WTC11 (cell line): ENCODE measurements at places on chromosomes 13 and 19. TPM values are rescaled to one million over a fixed set of nuclear protein-coding genes. Genes with fewer than 3 reads are reported as not detected.

- no peak for DNase-seq
Measured at GRCh38 chr13:95426631-95427030, 125.4 kb upstream of the ABCC4 start.

DNA sequence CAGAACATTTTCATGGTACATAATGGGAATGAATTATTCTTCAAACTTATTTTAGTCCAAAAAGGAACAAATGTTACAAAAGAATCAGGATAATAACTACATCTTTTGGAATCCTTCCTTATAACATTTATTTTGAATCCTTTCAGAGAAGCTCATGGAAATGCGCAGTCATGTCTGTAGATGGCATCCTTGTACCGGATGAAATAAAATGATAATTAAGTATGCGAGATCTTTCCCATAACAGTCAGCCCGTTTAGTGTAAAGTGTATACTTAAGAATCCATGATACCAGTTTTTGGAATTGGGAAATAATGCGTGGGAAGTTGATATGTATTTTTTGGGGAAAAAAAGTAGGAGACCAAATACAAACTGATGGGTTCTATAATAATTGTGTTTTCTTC lies 418.8 kb downstream of the GPC5 start:
- no peak for DNase-seq

ZNF606 gene
- 24.5 to 26.2 TPM (median 26.1 TPM) in 3 replicates for total RNA-seq

- DNase-seq, result no peak
Measured at GRCh38 chr13:54742984-54743383, 1714.4 kb downstream of the OLFM4 start.

DNA sequence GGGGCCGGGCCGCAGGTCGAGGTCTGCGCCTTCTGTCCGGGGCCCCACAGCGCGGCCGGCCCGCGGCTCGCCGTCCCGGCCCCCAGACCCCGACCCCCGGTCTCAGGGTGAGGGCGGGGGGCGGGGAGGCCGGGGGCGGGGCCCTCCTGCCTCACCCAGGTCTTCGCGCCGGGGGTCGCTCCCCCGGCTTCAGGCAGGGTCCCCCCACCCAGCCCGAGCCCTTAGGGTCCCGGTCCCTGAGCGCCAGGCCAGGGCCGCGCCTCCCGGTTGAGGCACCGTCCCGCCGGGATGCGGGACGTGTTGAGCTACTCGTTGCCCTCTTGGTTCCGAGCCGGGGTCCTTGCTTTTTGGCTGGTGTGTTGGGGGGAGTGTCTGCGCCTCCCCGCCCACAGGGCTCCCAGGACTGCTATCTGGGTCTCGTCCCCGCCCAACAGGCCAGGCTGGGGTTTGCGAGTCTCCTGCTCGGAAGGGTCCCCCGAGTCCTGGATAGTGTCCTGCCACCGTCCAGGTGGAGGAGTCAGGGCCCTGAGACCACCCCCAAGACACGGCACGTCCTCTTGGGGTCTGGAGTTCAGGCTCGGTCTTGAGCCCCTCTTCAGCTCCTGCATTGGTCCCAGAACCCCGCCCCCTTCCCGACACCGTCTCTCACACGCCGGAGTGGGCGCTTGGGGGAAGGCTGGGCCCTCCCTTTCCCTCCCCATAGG lies 452 bp downstream of the PIAS4 start:
- peak; percentile 40 for DNase-seq

DNA sequence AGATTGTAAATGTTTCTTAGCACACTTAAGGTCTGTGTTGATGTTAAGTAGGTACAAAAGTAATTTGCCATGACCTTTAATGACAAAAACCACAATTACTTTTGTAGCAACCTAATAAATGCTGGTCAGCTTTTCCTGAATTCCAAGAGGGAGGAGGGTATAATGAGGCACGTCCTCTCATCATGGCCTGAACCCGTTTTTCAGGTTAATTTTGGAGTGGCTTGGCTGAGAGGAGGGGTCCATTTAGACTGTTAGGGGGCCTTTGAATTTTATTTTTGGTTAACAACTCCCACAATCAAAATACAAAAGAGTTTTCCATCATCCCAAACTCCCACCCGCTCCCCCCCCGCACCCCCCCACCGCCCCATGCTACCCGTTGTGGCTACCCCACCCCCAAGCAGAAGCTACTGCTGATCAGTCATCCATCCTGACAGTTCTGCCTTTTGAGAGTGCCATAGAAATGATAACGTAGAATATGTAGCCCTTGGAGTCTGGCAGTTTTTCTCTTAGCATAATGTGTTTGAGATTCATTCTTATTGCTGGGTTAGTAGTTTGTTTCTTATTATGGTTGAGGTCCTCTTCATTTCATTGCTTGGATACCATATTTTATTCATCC lies 14.4 kb upstream of the PLEKHF1 start:
- no peak for DNase-seq

- no peak for DNase-seq
Measured at GRCh38 chr19:16262618-16263017, 62.0 kb upstream of the KLF2 start.

DNA sequence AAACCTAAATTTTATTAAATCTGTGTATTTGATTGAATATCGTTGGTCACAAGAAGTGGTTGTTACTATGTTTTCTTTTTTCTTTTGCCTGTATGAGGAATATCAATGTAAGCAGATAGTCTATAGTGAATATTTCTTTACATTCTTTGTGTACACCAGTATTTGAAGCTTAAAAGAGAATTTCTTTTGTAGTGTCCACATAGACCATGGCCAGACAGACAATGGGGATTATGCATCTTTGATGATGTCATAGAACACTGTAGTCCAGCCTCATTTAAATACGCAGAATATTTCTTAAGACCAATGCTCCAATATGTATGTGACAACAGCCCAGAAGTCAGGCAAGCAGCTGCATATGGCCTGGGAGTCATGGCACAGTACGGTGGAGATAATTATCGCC lies 64.8 kb downstream of the IPO5 start:
- no peak for DNase-seq

DNA sequence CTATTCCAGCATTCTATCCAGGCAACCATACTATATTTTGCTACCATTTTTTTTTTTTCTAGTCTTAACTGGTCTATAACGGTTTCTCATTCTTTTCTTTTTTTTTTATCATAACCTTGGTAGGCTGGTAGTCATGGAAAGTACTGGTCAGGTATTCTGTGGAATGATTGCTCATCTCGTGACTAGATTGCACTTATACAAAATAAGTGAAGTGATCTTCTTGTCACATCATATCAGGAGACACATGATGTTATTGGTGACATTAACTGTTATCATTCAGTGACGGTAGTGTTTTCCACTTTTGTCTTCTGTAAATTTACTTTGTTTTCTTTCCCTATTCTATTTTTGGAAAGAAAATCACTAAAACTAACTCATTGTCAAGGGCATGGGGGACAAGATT lies 239.3 kb upstream of the SLITRK6 start:
- no peak for DNase-seq

DNA sequence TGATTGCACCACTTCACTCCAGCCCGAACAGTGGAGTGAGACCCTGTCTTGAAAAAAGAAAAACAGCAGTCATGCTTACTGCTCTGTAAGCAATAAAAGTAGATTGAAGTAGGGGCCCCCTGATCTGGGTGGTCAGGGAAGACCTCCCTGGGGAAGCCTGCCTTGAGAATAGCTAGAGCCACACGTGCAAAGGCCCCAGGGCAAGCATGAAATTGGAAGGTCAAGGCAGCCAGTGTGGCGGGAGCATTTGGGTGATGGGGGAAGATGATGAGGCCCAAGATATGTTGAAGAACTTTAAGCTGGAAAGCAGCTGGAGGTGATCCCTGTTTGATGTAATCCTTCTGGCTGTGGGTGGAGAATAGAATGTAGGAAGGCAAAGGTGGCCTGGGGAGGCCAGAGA lies 104.4 kb downstream of the SIPA1L3 start:
- DNase-seq, result no peak

GRCh38 chr19:17775991-17776803 lies 18.7 kb upstream of the B3GNT3 start:
- DNase-seq, result no peak

DNA sequence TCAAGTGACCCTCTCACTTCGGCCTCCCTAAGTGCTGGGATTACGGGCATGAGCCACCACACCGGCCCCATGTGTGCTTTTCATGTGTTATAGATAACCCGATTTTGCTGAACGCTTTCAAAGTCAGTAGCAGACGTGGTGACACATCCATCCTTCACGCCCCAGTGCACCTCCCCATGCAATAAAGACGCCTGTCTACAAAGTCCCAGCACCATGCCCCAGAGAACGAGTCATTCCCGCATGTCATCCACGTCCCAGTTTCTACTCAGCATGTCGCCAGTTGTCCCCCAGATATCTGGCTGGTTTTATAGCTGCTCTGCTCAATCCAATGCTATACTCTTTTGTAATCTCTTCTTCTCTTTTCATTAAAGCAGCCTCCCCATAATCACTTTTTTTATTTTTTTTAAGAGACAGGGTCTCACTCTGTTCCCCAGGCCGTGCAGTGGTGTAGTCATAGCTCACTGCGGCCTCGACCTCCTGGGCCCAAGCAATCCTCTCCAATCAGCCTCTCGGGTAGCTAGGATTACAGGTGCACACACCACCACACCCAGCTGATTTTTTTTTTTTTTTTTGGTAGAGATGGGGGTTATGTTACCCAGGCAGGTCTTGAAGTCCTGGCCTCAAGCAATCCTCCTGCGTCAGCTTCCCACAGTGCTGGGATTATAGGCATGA lies 42.5 kb downstream of the DNM2 start:
- DNase-seq, result no peak

DNA sequence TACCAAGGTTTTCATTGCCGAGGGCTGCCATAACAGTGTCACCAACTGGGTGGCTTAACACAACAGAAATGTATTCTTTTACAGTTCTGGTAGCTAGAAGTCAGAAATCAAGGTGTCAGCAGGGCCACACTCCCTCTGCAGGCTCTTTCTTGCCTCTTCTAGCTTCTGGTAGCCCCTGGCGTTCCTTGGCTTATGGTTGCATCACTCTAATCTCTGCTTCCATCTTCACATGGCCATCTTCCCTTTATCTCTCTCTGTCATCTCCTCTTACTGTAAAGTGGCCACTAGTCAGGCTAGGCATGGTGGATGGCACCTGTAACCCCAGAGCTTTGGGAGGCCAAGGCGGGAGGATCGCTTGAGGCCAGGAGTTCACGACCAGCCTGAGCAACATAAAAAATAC lies 38.0 kb upstream of the MRI1 start:
- no peak for DNase-seq

GRCh38 chr13:112617754-112618375 lies 29.9 kb upstream of the TUBGCP3 start:
- DNase-seq, result no peak

- peak; percentile 65 for DNase-seq
Measured at GRCh38 chr19:10517760-10518443, 655 bp upstream of the S1PR5 start.

DNA sequence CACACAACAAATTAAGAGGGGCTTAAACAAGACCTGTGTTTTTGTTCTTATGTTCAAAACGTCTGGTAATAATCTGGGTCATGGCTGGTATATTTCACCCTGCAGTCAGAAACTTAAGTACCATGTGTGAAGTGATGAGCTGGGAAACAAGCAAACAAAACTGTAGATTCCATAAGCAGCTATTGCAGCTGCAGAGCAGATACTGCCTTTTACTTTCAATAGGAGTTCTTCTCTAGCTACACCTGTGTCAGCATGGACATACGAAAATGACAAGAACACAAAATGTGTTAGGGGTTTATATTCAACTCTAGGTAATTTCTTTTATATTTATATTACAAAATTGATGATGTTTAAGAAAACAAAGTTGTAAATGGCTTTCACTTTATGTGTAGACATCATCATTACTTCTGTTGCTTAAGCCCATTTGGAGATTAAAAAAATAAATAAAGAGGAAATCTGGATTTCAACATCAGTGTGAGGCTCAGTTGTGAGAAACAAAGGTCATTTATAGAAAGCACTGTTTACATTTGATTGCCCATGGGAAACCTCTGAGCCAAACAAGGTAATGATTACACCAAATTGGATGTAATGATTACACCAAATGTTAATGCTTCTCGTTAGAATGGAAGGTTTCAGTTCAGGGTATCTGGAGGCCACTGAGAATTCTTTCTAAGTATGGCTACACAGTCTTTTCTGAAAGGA lies 451.0 kb upstream of the SLC10A2 start:
- DNase-seq, result no peak

GRCh38 chr19:4547303-4548237 lies 7.7 kb upstream of the LRG1 start:
- DNase-seq, result peak; percentile 40

DNA sequence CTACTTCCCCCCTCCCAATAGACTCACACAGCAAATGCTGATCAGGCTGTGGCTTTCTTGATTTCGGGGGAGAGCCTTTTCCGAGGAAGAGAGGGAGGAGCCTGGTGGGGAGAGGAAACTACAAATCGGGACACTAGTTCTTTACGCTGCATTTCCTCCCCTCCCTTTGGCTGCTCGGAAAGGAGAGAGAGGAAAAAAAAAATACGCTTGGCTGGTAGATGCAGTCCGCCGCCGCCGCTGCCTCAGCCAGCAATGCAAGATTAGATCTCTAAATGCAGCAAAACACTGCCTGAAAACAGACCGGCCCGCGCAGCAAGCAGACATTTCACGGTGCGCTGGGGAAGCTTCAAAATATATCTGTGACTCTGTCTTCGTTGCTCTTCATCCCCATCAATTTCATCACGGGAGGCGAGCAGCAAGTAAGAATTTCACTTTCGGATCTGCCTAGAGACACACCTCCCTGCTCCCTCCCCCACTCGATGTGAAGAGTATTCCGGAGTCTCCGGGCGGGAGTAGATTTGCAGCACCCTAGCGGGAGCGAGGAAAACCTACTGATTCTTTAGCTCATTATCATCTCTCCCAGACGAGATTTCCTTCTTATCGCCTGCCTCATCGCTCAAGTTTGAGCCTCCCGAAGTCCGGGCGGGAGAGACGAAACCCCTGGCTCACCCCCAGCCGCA lies at the start of gene PCDH17:
TSS of gene PCDH17 (plus strand) at position 149 of the 680 bp plus-strand sequence. CDS start 803 bp downstream, outside the sequence.
- DNase-seq, result peak; percentile 54

TPTE2 gene
- total RNA-seq, result not detected in 3 replicates

DNA sequence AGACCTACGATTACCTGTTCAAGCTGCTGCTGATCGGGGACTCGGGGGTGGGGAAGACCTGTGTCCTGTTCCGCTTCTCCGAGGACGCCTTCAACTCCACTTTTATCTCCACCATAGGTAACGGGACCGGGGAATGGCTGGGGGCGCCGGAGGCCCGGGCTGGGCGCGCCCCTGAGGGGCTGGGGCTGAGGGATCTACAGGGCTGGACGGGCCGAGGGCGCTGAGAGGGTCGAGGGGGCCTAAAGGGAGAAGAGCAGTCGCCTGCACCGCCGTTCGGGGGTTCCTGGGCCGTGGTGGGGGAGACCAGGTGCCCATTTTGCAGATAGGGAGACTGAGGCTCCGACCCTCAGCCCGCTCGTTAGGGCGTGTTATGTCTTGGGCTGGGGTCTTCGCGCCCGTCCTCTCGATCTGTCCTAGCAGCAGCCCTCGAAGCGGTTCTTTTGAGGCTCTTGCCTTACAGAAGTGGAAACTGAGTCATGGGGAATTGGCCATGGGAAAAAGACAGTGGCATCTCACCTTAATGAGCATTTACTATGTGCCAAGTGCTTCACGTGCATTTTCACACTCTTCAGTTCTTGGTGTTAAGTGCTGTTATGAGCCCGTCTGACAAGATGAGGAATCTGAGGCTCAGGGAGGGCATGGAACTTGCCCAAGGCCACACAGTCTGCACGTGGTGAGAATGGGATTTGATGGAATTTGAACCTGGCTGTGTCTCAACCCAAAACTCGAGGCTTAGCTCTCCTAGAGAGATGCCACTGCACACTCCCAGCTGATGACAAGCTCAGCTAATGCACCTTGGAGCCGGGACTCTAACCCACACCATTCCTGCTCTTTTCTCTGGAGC lies 442 bp downstream of the RAB8A start:
- no peak for DNase-seq

STOML3 gene
- total RNA-seq, result not detected in 3 replicates

GRCh38 chr19:5718579-5719273 lies 1.2 kb downstream of the LONP1 start:
- DNase-seq, result no peak

DLEU7 gene
- total RNA-seq, result 3.0 to 3.6 TPM (median 3.1 TPM) in 3 replicates
